Stimulated activated CD4-positive, alpha-beta T cell treated with anti-CD3 and anti-CD28 coated beads, Interleukin-12 subunit alpha, Interleukin-12 subunit beta, amount 100 ng/mL, for 48 hours (primary cell): ENCODE measurements at places on chromosomes 7 and 10.
A peak's percentile ranks its signal among the peaks of the same experiment; 100 is the strongest.

DNA sequence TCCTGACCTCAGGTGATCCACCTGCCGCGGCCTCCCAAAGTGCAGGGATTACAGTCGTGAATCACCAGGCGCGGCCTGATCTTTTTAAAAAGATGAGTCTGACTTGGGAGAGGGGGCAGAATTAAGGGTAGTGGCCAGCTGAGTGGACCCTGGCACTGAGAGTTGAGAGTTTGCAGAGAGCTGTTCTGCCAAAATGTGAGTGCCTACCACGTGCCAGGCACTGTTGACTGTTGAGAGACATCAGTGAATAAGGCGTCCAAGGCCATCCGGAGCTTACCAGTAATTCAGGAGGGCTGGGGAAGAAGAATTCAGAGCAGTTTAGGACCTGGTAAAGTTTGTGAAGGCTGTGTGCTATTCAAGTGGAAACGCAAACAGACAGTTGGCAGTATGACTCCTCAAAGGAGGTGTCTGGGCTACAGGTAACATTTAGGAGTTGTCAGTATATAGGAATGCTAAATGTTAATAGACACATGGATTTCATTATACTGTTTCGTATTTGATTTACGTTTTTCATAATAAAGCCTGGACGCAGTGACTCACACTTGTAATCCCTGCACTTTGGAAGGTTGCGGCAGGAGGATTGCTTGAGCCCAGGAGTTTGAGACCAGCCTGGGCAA, 1.5 kb downstream of the NIPSNAP2 start:
- DNase-seq: no peak

- DNase-seq: no peak
These were observed 1.7 kb downstream of the TCAF1 start for GRCh38 chr7:143900230-143900766.

- no peak for DNase-seq
These were observed 60.4 kb downstream of the CHST3 start for GRCh38 chr10:72024596-72024995.

GRCh38 chr10:78602201-78602932, 466.4 kb upstream of the ZMIZ1 start:
- DNase-seq: no peak

GRCh38 chr10:118754229-118754555, 578 bp downstream of the CACUL1 start:
- peak; percentile 9 for DNase-seq

DNA sequence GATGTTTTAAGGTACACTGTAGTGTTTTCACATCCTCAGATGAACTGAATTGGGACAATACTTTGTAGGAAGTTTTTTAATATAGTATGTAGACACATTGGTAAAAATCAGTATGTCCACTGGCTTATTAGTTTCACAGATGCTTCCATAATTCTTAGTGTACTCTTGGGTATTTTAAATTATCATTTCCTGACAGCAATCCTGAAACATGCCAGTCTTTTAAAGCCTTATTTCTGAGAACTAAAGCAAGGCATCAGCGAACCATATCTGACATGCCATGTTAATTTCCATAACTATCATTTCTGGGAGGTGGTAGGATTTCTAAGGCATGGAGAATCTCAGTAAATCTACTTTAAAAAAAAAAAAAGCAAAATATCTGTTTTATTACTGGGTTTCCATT, 266.4 kb downstream of the ADK start:
- no peak for DNase-seq

GRCh38 chr10:56351909-56352630, 9.0 kb downstream of the ZWINT start:
- no peak for DNase-seq

DNA sequence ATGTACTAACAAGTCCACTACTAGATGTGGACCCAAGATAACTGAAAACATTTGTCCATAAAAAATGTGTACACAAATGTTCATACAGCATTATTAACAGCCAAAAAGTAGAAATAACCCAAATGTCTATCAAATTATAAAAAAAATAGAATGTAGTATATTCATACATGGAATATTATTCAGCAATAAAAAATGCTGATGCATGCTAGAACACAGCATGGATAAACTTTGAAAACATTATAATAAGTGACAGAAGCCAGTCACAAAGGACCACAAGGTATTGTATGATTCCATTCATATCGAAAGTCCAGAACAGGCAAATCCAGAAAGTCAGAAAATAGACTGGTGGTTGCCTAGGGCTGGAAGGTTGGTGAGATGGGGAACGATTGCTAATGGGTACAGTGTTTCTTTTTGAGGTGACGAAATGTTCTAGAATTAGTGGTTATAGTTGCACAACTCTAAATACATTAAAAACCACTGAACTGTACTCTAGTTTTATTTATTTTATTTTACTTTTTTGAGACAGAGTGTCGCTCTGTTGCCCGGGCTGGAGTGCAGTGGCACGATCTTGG, 43.3 kb upstream of the ANLN start:
- no peak for DNase-seq

DNA sequence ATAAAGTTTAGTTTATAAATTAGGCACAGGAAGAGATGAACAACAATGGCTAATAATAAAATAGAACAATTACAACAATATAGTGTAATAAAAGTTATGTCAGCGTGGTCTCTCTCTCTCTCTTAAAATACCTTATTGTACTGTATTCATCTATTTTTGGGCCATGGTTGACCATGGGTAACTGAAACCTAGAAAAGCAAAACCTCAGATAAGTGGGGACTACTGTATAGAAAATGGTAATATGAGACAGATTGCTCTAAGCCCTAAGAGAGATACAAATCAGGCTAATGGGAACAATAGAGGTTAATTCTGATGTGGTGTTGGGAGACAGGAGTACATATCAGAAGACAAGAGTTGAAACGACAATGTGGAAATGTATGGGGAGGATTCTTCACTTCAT, 86.2 kb downstream of the ZNF365 start:
- no peak for DNase-seq

- no peak for DNase-seq
These were observed 121.6 kb downstream of the PRKAG2 start for GRCh38 chr7:151755131-151755801.

DNA sequence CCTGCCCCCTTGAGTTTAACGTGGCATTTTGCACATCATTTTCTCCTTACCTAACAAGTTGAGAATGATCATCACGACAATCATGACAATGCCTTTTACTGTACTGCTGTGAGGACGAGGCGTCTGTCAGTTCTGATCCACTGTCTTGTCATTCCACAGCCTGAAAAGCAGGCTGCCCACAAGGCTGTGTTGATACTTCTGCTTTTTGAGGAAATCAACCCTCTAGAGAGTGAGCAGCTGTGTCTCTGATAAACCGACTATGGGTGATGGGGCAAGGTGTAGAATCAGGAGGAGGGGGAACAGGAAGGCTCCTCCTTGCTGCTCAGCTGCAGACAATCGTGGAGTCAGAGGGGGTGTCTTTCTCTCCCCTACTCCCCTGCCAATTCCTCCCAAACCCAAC, 30.6 kb upstream of the C10orf120 start:
- no peak for DNase-seq

DNA sequence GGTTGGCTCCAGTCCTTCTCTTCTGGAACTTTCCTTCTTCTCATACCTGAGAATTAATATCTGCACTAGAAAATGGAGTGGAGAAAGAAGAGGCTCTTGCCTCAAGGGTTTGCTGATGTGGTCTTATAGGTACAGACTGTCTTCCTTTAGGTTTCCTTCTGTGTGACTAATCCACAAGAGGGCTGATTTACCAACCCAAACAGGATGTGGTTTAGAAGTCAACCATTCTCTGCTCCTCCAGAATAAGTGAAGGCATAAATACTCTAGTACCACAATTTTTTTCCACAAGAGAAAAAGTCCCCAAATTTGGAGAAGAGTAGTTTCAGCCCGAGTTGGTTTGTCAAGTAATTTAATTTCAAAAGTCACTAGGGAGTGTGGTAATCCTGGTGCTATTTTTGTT, 85.8 kb downstream of the NRP1 start:
- DNase-seq: peak; percentile 34

DNA sequence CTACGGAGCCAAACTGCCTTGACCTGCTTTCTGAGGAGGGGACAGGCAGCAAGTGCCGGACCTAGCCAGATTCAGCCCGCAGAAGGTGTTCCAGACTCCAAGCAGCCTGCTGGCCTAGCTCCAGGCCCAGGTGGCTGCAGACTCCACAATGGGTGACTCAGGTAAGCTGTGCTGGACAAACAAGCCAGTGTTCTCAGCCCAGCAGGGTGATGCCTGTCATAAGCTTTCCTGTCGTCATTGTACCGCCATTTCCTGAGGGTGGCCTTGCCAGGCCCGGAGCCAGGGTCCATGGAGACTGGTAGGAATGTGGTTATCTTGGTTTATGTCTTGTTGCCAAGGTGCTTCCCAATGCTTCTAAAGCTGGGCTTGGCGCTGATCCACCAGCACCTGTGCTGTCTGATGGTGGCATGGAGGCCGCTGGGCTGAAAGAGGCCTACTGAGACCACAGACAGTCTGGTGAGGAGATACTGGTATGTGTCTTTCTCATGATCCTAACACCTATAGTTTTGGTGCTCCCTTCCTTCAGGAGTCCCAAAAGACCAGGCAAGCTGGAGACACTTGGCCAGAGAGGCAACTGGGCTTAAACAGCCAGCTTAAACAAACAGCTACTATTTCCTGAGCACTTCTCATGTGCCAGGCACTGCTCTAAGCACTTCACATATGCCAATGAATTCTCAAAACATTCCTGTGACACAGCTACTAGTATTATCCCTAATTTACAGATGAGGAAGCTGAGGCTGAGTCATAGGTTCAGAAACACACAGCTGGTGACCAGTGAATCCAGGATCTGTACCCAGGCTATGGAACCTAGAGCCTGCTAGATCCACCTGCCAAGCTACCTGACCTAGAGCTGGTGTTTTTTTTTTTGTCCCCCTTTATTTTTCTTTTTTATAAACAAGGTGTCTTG, 42.0 kb downstream of the ZC3HC1 start:
- DNase-seq: no peak

- no peak for DNase-seq
These were observed 28.1 kb downstream of the AGAP3 start for GRCh38 chr7:151114151-151115090.

GRCh38 chr7:4216016-4216415, 466.1 kb upstream of the FOXK1 start:
- no peak for DNase-seq
